NCI-H460 (cell line): ENCODE measurements at places on chromosomes 7 and 10. TPM values are rescaled to one million over a fixed set of nuclear protein-coding genes. Genes with fewer than 3 reads are reported as not detected.

Gene HYAL4
- total RNA-seq = not detected in 2 replicates

GRCh38 chr10:72329290-72330068, 25.2 kb downstream of the DNAJB12 start:
- DNase-seq = no peak

Gene SPAM1
- not detected in 2 replicates for total RNA-seq

- no peak for DNase-seq
Observed at GRCh38 chr7:51368334-51368733, 51.7 kb upstream of the COBL start.

DNA sequence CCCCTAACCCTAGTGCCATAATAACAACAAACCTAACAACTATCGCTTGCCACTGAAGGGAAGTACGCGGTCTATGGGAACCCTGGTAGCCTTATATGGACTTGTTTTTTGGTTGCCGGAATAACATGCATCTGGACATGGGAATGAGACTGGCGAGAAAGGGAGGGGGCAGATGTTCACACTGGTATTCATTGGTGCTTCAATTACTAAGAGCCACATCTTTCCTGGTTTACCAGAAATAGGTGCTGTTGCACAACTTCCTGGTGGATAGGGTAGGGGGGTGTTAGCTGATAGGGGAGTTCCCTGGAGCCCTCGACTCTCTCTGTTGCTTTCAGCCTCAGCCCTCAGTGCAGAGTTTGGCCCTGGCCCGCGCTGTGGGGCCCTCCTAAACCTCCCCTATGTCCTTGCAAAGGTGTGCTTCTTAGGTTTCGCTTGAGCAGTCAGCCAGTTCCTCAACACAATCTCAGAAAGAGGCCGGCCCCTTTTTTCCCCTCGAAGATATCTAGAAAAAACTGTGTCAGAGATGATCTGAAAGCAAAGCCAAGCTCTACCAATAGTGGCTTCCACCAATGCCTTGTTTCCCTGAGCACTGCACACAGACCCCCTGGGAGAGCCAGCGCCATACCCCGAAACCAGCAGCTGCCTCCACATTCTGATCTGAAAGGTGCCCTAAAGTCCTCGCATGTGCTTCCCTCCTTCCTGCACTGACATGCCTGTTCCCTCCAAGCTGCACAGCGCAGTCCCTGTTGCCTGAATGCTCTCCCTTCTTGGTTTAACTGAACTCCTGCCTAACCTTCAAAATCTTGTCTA, 13.5 kb downstream of the TBXAS1 start:
- no peak for DNase-seq

Gene LIPN
- not detected in 2 replicates for total RNA-seq

Gene NEURL1
- 0.14 TPM in 1 of 2 replicates, not detected in the other for total RNA-seq

- no peak for DNase-seq
Observed at GRCh38 chr7:102170393-102170970, 116.2 kb upstream of the SH2B2 start.

GRCh38 chr7:39987641-39988347, 37.7 kb downstream of the CDK13 start:
- DNase-seq = no peak

Gene SSC4D
- total RNA-seq = 0.37 and 0.75 TPM in 2 replicates

GRCh38 chr7:150451833-150452461, 1.5 kb downstream of the GIMAP8 start:
- no peak for DNase-seq

- DNase-seq = no peak
Observed at GRCh38 chr10:93333278-93333978, 148.7 kb downstream of the MYOF start.
